Stimulated activated CD4-positive, alpha-beta T cell treated with anti-CD3 and anti-CD28 coated beads, Interleukin-2, amount 100 ng/mL, for 4 hours (primary cell): ENCODE measurements at places on chromosomes 1 and 21.

DNA sequence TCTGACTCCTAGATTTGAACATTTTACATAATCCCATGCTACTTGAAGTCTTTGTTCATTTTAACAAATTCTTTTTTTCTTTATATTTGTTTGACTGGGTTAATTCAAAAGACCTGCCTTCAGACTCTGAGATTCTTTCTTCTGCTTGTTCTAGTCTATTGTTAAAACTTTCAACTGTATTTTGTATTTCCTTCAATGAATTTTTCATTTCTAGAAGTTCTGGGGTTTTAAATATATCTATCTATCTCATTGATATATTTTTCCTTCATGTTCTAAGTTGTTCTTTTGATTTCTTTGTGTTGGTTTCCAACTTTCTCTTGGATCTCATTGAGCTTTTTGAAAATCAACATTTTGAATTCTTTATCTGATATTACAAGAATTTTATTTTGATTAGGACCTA, 64.3 kb downstream of the HMCN1 start:
- DNase-seq: no peak

- DNase-seq: no peak
Measured at GRCh38 chr1:68782890-68783289, 286.0 kb upstream of the DEPDC1 start.

DNA sequence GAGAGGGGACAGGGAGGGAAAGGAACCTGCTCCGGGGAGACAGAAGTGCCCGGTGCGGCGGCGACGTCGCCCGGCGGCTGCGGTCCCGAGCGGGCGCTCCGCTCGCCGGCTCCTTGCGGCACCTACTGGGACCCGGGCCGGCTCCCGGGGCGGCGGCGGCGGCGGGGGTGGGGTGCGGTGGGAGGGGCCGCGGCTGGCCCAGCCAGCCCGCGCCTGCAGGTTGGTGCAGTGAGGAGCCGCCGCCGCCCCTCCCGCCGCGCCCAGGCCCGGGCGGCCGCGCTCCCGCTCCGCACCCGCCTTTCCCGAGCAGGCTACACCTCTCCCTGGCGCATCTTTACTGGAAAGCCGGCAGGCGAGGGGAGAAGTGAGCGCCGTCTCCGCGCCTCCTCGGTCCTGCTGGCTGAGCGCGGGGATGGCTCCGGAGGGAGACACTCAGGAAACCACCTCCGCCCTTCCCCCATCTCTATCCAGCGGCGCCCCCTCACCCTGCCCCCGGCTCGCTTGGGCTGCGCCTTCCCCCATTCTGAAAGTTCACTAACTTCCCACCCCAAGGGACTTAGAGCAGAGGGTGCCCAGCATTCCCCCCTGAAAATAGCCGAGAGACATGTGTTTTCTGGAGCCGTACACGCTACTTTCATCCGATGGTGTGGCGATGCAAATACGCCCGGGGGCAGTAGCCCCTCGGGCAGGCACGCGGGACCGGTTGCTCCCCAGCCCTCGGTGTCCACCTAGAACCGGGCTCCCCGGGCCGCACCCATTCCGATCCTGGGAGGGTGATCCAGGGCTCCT, at the start of gene PLD5:
PLD5 (minus strand) TSS at position 127 of the 789 bp plus-strand sequence.
- DNase-seq: no peak

DNA sequence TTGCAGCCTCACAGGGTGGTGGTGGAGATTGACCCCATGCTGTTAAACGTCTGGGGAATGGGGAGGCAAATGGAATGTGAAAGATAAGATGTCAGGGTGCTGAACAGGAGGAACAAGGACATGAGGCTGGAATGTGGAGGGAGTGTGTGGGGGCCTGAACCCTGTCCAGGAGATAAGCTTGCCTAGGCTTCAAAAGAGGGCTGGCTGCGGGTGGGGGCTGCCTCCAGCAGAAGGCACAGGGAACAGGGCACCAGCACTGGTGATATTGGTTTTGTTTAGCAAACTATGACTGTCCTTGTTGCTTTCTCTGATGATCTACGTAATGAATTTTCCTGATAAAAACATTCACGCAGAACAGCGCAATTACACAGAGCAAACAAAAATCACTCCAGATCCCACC, 52.4 kb upstream of the LRP8 start:
- DNase-seq: no peak

GRCh38 chr1:187903223-187903622, 1074.5 kb downstream of the PLA2G4A start:
- no peak for DNase-seq
